ENCODE measurements at places on chromosomes 5 and 9.

- DNase-seq = no peak
Measured at GRCh38 chr5:77957516-77957915, 181.4 kb upstream of the TBCA start.

DNA sequence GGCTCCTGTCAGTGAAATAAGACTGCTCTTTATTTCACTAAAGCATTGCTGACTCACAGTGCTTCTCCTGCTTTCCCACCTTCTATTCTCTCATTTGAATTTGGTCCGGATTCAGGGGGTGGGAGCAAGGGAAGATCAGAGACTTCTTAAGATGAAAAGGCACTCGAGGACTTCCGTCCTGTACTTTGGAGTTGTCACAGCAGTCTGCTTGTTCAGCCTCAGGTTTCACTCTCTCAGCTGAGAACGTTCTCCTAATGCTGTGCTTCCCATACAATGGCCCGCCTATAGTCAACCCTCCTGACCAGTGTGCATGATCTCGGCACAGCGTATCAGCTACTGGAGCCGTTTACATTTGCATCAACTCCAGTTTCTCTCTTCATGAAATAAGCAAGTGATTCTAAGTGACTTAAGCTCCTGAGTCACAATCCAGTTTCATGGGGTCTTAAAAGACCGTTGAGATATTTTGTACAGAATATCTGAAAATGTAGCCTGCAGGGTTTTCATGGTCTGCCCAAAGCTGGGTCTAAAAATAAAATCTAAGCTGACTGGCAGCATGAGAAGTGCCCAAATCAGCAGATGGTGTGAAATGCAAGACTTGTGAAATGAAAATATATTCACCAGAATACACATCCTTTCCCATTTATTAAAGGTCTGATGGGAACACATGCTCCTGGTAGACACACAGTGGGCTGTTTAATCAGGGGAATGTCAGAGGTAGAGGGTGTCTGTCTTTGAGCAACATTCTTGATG is 145.0 kb downstream of the ADCY2 start:
- no peak for DNase-seq

DNA sequence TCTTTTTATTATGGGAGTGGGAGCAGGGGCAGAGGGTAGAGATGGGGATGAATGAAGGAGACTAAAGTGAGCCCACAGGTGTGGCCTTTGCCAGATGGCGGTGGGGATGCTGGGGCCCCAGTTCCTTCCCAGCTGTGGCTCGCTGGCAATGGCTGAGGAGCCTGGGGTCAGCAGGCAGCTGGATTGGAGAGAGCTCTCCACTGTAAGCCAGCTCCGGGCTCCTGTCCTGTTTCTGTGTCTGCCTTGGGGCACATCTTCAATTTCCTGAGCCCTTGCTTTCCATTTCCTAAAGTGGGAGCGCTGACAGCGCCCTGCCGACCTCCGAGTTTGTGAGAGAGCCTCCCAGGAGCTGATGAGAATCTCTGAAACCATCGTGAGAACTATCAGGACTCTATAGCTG is 75.6 kb upstream of the SPRY4 start:
- no peak for DNase-seq

DNA sequence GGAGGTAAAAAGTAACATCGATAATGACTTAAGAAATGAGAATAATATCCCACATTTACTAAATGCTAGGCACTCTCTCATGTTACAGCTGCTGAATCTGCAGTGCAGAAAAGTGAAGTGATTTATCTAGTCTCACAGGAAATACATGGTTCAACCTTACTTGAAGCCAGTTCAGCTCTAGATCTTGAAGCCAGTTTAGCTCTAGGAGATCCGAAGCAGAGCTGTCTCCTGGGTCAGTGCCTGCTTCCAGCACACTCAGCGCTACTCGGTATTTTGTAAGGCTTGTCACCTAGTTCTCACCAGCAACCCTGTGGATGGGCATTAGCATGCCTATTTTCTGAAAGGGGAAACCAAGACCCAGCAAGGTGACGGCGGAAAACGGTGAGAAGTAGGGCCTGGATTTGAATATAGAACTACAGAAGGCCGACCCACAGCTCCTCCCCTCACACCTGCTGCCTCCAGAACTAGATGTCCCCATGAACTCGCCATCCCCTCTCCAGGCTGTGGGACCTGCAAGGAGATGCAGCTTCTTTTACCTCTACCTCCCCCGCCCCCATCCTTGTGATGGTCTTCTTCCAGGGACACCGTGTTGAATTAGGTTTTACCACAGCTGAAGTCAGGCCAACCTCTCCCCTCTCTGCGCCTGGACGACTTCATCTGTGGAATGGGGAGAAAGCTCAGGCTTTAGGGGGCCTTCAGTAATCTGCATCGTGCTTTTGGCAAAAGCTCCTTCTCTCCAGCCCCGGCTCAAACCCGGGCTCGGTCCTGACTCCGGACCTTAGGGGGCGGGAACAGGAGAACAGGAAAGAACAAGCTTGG is 4.4 kb upstream of the MSX2 start:
- no peak for DNase-seq

DNA sequence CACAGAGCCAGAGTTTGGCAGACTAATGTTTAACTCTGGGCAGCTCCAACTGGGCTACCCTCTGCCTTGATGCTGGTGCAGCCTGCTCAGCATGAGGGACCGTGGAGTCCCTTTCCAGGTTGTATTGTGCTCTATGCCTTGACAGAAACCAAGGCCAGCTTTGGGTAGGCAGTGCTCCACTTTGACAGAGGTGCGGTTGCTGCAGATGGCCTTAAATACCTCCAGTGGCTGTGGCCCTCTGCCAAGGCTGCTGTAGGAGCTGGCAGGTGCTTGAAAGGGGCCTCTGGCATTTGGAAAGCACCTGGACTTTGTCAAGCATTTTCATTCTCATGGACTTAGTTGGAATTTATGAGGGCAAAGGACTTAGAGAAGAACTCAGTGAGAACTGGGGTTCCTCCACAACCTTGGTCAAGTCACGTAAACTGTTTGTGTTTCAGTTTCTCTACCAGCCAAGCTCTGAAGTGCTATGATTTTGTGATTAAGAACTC is 249.7 kb upstream of the ZNF462 start:
- peak; percentile 78 for DNase-seq

- DNase-seq = no peak
Measured at GRCh38 chr5:132424167-132424880, 54.8 kb downstream of the SLC22A5 start.

- no peak for DNase-seq
Measured at GRCh38 chr9:128253991-128254346, 21.8 kb downstream of the GOLGA2 start.

GRCh38 chr9:86925686-86926085 is 21.6 kb downstream of the GAS1 start:
- DNase-seq = no peak

All from NCI-H2171 treated with DMSO at 0.1 percent for 48 hours (cell line).